ENCODE measurements at places on chromosomes 5 and 9. TPM values are rescaled to one million over a fixed set of nuclear protein-coding genes. Genes with fewer than 3 reads are reported as not detected.

DNA sequence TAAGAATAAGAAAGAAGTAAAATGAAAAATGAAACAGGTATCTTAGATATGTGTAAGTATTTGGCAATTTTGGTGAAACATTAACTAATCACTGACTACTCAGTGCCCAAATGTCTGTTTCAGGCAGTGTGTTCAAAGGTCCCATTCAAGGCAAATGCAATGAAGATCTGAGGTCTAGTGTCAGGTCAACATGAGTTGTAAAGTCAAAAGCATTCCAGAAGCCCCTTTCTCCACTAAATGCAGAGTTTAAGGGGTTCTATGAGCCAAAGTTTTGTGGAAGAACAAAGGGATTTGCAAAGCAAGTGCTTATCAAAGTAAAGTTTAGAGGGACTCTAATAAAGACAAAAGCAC is 71.0 kb upstream of the GPBP1 start:
- no peak for DNase-seq

DNA sequence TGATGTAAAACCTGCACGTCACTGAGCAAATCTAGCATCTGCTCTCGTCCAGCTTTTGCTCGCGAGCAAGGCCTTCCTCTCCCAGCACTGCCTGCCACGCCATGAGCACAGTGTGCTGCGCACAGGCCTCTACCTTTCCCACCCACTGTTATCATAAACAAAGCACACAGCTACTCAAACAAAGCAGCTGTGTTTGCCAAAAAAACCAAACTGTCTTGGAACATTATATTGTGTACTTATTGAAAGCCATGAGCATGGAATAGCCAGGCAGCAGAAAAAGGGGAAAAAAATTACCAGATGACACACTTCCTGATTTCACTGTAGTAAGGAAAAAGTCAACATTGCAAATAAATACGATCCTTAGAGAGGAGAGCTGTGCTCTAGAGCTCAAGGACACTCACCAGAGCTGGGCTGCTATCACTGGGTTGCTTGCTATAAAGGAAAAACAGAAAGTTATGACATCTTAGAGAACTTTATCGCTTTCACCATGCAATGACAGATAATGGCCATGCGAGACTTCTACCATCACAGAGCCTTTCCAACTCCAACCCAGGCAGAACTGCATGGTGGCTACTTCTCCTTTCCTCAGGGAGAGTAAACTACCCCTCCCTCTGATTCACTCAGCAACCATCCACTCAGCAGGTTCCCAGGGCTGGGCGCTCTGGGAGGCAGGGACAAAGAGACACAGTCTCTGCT is 69.6 kb downstream of the EPB41L4B start:
- DNase-seq, result no peak

DNA sequence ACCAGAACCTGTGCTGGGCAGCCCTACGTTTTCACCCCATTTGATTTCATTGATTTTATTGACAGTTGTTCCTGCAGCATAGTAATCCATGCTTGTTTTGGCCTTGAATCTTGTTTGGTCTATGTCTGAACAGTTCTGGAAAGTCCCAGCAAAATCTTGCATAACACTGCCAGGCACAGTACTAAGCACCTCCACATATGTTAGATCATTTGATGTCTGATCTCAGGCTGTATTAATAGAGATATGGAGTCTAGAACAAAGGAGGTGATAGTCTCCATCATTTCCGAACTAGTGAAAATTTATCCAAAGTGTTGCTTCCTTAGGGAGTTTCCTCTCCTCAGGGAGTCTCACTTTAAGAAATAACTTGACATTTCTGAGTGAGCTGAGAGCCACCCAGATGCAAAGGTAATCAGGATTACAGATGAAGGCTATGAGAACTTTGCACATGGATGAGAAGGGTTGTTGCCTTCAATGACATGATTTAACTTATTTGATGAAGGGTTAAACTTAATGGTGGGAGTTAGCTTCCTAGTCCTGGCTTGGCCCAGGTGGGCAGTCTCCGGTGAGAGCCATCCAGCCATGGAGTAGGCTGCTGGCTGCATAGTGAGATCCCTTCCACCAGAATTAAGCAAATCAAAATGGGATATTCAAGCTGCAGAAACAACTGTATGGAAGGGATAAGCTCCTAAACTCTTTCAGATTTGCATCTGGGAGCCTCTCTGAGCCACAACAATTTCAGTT is 173.8 kb upstream of the MVB12B start:
- DNase-seq, result no peak

FOXD4L3 gene
- not detected for total RNA-seq

FAM163B gene
- not detected for total RNA-seq

DNA sequence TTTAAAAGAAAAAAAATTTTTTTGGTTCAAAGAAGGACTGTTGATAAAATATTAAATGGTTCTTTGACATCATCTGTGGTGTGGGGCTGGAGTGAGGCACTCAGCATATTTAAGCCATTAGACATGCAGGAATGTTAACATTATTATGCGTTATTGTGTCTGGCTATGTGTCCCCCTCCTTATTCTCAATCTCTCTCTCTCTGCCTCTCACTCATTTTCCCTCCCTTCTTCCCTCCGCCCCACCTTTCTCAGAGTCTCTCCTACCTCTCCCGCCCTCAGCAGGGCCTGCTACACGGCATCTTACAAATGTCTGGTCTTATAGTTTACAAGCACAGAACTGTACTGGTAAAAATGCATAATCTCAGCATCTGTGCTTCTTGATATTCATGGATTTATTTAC is 287.8 kb upstream of the TMEM161B start:
- no peak for DNase-seq

SYK gene
- 7.0 TPM for total RNA-seq

DNA sequence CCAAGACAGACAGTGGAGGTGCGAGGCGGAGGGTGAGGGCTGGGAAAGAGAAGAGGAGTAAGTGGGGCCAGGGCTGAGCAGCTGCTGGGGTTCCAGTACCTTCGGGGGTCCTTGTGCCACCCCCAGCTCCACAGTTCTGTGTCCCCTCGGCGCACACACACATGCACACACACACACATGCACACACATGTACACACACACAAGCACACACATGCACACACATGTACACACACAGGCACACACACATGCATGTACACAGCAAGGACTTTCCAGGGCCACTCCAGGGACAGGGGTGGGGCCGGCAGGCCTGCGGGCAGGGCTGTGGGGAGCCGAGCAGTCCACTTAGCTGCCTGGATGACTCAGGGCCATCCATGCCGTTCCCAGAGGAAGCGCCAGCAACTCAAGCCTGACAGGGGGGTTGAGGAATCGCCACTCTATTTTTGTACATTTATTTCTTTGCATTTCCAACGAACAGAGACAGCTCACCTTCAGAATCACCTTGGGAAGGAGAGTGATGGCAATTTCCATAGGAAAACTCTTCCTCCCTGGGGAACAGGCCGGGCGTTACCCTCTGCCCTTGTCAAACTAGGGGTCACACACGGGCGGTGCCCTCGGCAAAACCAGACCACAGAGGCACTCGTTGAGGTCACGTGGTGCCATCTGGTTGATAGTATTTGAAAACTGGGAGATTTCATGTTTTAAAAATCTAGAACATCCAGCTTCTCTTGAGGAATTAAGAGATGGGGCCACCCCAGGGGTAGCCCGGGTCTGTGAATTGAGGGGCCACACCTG is 135.7 kb downstream of the ADAMTS2 start:
- no peak for DNase-seq

DNA sequence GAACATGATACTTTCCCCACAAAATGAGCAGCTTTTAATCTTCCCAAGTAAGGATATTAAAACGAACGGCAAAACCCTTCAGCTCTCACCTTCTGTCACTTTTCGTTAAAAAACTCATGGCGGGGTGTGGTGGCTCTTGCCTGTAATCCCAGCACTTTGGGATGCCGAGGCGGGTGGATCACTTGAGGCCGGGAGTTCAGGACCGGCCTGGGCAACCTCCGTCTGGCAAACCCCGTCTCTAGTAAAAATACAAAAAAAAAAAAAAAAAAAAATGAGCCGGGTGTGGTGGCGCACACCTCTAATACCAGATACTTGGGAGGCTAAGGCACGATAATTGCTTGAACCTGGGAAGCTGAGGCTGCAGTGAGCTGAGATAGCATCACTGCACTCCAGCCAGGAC is 902 bp downstream of the TMED9 start:
- DNase-seq, result no peak

SLC6A7 gene
- total RNA-seq, result not detected

DNA sequence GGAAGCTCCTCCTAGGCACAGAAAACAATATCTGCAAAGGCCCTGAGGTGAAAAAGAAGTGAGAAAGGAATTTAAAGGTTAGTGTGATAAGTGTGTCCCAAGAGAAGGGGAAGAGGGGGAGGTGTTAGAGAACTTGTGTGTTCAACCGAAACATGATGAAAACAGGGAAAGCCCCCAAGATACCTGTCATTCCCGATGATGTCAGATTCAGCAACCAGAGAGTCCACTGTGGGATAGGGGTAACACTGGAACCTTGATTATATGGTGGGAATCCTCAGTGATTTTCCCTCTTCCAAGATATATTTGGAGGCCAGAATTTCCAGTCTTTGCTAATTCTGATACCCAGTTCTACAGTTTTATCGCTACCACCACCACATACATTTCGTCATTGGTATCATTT is 15.5 kb upstream of the BNC2 start:
- no peak for DNase-seq

DNA sequence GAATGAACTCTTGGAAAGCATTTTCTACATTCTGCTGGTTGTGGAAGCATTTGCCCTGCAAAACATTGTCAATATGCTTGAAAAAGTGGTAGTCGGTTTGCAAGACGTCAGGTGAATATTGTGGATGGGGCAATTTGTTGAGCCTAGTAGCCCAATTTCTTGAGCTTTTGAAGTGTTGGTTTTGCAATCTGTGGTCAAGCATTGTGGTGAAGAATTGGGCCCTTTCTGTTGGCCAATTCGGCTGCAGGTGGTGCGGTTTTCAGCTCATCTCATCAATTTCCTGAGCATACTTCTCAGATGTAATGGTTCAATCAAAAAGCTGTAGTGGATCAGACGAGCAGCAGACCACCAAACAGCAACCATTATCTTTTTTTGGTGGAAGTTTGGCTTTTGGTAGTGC is 426.8 kb upstream of the CDH9 start:
- DNase-seq, result no peak

GRCh38 chr5:136028782-136029742 is at the start of gene TGFBI:
TSS of gene TGFBI (plus strand) at chr5:136028988. CDS start at chr5:136029056, 68 bp downstream.
- no peak for DNase-seq

PCDHB5 gene
- 4.2 TPM for total RNA-seq

FRMD3 gene
- 12.8 TPM for total RNA-seq

GRCh38 chr5:81420039-81420667 is 26.2 kb upstream of the ACOT12 start:
- no peak for DNase-seq

GPR21 gene
- 0.33 TPM for total RNA-seq

DNA sequence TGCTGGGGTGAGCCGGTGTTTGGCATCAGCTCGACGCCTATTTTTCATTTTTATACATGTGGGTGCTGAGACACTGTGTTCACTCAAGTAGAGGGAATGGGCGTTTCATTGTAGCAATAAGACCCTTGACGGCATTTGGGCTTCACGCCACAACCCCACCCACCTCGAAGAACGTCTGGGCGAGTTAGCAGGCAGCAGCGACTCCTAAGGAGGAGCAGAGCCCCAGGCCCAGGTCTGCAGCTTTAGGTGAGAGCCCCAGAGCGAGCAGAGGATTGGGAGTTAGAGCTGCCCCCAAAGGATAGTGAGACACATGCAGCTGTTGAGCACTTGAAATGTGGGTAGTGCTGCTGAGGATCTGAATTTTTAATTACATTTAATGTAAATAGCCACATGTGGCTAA is 1.6 kb upstream of the ZFP62 start:
- peak; percentile 50 for DNase-seq

FANCG gene
- total RNA-seq, result 5.8 TPM

- DNase-seq, result no peak
These were observed 86.0 kb downstream of the UHRF2 start for GRCh38 chr9:6498982-6499381.

DNA sequence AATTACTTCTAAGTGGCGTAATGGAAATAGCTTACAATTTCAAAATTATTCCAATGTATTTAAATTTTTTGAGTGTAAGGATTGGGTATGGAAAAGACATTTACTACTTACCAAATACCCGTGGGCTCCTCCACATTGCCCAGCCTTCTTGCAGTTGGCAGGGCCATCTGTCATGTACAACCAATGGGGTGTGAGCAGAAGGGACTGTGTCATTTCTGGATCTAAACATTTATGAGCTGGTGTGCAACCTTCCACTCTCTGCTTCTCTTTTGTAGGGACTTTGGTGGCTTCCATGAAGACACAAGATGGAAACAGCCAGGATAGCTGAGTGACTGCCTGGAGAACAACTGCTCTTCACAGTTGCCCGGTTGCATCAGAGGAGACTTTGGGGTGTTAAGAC is 40.8 kb downstream of the FRMD3 start:
- DNase-seq, result no peak

GRCh38 chr5:35835796-35836742 is 20.6 kb upstream of the IL7R start:
- no peak for DNase-seq

KCNV2 gene
- not detected for total RNA-seq

DNA sequence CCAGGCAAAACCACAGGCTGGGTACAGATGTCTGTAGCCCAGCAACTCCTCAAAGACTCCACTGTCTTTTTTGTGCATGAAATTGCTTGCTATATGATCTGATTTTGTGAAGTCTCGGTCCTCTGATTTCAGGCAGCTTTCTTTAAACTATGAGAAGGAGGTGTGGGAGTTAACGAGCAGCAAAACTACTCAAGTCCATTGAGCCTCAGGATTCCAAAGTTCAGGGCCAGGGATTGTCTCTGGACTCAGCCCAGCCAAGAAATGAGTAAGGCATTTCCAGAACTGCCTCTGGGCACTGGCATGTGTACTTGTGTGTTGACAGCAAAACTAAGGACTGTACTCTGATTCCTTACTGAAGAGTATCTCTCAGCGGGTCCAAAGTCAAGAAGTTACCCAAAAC is 53.4 kb upstream of the GLIS3 start:
- DNase-seq, result peak; percentile 66

- DNase-seq, result no peak
These were observed 281.4 kb downstream of the TUSC1 start for GRCh38 chr9:25396828-25397227.

- DNase-seq, result no peak
These were observed 1609.2 kb upstream of the ACO1 start for GRCh38 chr9:30775236-30775635.

- no peak for DNase-seq
These were observed 489.4 kb downstream of the ZNF608 start for GRCh38 chr5:124257048-124257447.

DNA sequence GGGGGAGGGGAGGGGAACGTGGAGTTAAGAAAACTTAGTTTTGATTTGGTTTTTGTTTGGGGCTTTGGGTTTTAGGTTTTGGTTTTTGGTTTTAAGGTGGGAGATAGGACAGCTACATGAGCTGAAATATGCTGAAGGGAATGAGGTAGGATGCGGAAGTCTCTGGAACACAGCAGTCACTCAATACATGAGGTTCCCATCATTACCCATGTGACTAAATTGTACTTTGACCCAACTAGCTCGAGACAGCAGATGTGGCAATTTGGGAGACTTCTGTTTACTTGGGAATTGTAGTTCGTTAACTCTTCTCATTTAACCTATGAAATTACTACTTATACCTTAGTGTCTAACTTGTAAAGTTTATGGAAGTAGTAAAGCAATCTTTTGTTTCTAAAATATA is 124.2 kb downstream of the TLE1 start:
- DNase-seq, result no peak
